ENCODE measurements at places on chromosomes 13 and 19. TPM values are rescaled to one million over a fixed set of nuclear protein-coding genes. Genes with fewer than 3 reads are reported as not detected.
A peak's percentile ranks its signal among the peaks of the same experiment; 100 is the strongest.

- no peak overlapping the region for H3K27ac ChIP-seq
- H3K27me3 ChIP-seq, result no peaks in the 10 kb centered on the region
- H3K4me1 ChIP-seq, result peaks cover 5% of the 10 kb centered on the region
- H3K4me3 ChIP-seq, result no peak overlapping the region
Measured at GRCh38 chr19:32067685-32068084, 277.7 kb upstream of the ZNF507 start.

GRCh38 chr13:51895906-51896888 is 34.4 kb downstream of the CCDC70 start:
- peaks cover 12% of the 10 kb centered on the region for H3K4me1 ChIP-seq
- no peak overlapping the region for H3K4me3 ChIP-seq
- H3K36me3 ChIP-seq, result no peaks in the 10 kb centered on the region
- peak; percentile 74 for DNase-seq

DNA sequence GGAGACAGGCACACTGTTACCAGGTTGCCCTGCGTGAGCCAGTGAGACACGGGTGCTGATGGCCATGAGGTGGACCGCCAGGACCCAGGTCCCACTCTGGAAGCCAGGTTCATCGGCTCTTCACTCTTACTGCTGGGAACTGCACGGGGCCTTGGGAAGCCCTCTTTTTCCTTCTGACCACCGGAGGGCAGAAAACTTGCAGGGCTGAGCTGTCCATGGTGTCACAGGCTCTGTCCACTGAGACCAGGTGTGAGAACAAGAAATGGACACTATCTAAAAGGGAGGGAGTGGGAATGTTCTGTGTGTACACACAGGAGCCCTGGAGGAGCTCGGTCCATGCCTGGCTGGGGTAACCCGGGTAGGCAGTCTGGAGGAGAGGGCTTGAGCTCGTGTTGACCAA is 93.4 kb downstream of the UQCRFS1 start:
- peak; percentile 53 for DNase-seq
- H3K27ac ChIP-seq, result no peak overlapping the region
- H3K4me3 ChIP-seq, result no peak overlapping the region
- no peaks in the 10 kb centered on the region for H3K27me3 ChIP-seq
- no peaks in the 10 kb centered on the region for H3K4me1 ChIP-seq
- H3K36me3 ChIP-seq, result no peaks in the 10 kb centered on the region

DNA sequence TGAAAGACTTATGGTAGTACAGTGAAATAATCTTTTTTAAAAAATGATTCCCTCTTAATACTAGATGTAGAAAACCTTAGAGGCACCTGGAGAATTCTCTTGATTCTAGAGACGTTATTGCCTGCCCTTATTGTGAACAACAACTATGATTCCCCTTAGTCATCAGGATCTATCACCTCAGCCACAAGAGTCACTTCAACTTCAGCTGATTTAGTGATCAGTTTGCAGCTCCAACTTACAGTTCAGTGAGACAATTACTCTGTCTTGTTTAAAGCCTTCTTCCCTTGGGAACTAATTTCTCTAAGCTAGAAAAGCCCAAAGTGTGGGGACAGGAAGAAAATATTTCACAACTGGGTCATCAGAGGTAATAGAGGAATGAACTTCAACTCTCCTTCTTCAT is 254.3 kb upstream of the SLITRK1 start:
- DNase-seq, result no peak
- H3K4me3 ChIP-seq, result no peak overlapping the region
- no peaks in the 10 kb centered on the region for H3K36me3 ChIP-seq
- H3K4me1 ChIP-seq, result peaks cover 9% of the 10 kb centered on the region
- no peaks in the 10 kb centered on the region for H3K27me3 ChIP-seq

DNA sequence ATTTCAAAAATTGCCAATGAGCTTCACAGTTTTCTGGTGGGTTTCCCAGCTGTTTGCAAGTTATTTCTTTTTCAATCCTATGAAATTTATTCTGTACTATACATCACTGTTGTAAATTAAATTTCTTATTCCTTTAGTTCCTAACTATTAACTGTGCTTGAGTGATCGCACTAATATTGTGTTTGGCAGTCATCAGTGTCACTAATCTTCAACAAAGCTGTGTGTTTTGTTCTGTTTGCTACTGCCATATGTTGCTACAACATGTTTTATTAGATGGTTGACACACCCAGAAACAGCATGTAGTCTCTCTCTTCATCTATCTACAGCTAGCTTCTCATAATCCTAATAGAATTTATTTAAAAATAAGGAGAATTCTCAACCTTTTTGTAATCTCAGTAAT is 453.6 kb upstream of the PRR20A start:
- H3K27me3 ChIP-seq, result no peaks in the 10 kb centered on the region
- H3K27ac ChIP-seq, result no peak overlapping the region
- H3K4me1 ChIP-seq, result no peaks in the 10 kb centered on the region
- no peaks in the 10 kb centered on the region for H3K36me3 ChIP-seq
- H3K4me3 ChIP-seq, result no peak overlapping the region

DNA sequence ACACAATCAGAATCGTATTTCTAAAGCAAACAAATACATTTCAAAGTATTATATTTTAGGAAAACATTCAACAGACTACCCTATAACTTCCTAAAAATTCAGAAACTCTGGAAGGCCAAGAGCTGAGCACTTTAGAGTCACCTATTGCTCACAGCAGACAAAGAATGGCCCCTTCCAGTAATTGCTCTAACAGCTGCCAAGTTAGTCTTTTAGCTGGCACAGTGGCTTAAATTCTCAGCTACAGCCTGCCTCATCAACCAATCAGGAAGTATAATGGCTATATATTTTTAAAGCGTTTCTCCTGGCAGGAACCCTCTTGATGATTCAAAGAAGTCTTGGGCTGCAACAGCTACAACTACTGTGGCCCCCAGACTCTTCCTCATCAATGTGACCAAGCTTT is 14.9 kb upstream of the SLITRK5 start:
- H3K4me3 ChIP-seq, result no peak overlapping the region
- H3K36me3 ChIP-seq, result no peaks in the 10 kb centered on the region
- no peak overlapping the region for H3K27ac ChIP-seq
- H3K4me1 ChIP-seq, result no peaks in the 10 kb centered on the region
- no peaks in the 10 kb centered on the region for H3K27me3 ChIP-seq
- DNase-seq, result peak; percentile 20

DNA sequence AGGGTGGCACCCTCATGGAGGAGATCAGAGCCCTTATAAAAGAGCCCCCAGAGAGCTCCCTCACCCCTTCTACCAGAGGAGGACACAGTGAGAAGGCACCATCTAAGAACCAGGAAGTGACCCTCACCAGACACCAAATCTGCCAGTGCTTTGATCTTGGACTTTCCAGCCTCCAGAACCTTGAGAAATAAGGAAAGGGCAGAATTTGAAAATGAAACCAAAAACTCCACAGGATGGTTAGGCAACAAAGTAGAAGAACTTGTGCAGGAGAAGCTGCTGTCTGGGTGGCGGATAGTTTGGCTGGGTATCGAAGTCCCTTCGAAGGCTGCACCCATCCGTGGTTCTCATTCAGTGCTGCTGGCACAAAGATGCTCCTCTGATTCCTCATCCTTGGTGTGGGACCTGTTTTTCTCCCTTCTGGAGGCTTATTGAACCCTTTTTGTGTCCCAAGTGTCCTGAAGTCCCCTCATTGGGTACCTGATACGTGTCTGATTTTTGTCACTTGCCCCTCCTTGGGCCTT is 130.8 kb downstream of the KDM4B start:
- H3K27me3 ChIP-seq, result no peaks in the 10 kb centered on the region
- no peak overlapping the region for H3K4me3 ChIP-seq
- peaks cover 9% of the 10 kb centered on the region for H3K4me1 ChIP-seq
- peaks cover 7% of the 10 kb centered on the region for H3K36me3 ChIP-seq
- no peak overlapping the region for H3K27ac ChIP-seq

DNA sequence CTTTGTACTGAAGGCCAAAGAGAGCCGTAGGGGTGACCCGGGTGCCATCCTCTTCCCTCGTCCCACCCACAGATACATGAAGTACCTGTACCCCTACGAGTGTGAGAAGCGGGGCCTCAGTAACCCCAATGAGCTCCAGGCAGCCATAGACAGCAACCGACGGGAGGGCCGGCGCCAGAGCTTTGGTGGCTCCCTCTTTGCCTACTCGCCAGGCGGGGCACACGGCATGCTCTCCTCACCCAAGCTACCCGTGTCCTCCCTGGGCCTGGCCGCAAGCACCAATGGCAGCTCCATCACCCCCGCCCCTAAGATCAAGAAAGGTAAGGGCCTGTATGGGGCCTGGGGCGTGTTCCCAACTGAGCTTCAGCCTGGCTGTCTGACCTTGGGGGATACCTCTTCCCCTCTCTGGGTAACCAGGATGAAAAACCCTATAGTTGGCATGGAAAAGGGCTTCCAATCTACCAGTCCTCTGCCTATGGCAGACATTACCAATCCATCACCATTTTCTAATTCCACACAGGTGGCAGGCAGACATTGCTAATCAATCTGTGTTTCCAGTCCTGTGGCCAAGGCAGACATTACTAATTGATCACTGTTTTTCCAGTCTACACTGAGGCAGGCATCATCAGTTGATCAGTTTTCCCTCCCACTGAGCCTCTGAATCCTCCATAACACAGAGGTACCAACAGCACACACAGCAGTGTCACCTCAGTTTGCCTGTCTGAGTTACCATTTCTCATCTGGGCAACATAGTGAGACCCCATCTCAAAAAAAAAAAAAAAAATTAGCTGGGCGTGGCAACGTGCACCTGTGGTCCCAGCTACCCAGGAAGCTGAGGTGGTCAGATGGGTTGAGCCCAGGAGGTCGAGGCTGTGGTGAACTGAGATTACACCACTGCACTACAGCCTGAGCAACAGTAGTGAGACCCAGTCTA is 19.1 kb upstream of the WDR18 start:
- no peaks in the 10 kb centered on the region for H3K4me1 ChIP-seq
- H3K36me3 ChIP-seq, result peaks cover 25% of the 10 kb centered on the region
- DNase-seq, result no peak

DNA sequence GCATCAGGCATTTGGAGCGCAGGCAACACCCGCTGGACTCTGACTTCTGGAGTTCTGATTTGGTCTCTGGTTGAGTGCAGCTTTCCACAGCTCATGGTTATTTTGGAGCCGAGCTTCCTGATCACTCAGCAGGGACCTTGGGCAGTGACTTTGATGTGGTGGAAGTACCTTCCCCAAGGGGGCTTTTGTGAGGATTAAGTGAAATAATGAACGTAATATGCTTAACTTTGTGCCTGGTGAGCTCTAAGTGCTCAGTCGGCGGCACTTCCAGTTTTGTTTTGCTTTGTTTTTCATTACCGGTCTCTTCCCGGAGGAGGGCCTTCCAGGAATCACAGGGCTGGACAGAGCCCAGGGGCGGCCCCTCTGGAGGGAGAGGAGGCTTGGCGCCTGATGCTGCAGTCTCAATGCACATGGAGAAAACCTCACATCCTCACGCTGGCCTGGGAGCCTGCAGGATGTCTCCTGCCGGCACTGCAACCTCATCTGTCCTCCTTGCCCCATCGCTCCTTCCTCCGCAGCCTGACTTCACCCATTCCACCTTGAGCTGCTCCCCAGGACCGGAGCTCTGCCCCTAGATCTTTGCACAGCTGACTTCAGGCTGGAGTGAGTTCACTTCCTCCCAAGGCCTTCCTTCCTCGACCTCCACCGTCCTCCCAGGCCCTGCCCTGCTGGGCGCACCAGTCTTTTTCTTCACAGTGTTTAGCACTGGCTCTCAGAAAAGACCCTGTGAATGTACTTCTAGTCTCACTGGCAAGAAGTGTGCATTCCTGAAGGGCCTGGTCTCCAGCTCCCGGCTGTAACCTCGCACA is 1.5 kb downstream of the PLEKHF1 start:
- peaks cover 13% of the 10 kb centered on the region for H3K4me1 ChIP-seq
- H3K36me3 ChIP-seq, result no peaks in the 10 kb centered on the region
- H3K4me3 ChIP-seq, result peak overlapping the region; percentile 67
- DNase-seq, result peak; percentile 79
- peaks cover 64% of the 10 kb centered on the region for H3K27me3 ChIP-seq

DNA sequence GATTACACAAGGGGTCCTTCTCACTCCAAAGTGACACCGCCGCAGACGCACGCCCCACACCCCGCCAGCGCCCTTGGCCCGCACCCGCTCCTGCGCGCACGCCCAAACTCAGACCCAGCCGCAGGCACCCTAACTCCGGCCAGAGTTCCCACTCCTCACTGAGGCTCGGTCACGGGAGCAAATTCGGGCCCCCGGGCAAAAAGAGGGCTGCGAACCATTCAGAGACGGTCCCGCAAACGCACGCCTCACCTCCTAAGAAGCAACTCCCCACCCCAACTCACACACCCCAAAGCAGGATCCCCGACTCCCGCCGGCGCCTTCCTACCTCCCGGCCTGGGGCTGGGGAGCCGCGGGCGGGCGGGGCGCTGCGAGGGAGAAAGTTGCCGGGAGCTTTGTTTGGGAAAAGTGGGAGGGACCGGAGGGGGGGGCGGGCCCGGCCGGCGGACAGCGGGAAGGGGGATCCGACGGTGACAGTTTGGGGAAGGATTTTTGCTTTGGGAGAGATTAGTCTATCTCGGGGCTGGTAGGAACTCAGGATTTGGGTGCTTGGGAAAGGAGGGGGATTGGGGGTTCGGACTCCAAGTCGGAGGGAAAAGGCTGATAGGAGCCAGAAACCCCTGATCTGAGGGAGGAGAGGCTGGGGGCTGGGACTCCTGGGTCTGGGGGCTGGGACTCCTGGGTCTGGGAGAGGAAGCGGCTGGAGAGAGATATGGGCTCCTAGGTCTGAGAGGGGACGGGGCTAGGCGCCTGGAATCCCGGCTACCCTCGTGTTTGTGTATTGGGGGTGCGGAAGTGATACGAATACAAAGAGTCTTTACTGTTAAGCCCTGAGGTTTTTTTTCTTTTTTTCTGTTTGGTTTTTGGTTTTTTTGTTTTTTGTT is at the start of gene TEAD2:
Gene TEAD2, minus strand, starts transcription at position 369 of the 881 bp plus-strand sequence. CDS start 2,341 bp downstream, outside the sequence.
- H3K4me1 ChIP-seq, result peaks cover 16% of the 10 kb centered on the region
- peak within 1 kb of the TSS; percentile 94 for H3K27ac ChIP-seq
- peak within 1 kb of the TSS; percentile 76 for H3K4me3 ChIP-seq
- H3K36me3 ChIP-seq, result peaks cover 6% of the 10 kb centered on the region
- DNase-seq, result peak; percentile 90

GRCh38 chr13:26060357-26060756 is 8.5 kb upstream of the SHISA2 start:
- no peak overlapping the region for H3K4me3 ChIP-seq
- H3K36me3 ChIP-seq, result no peaks in the 10 kb centered on the region
- H3K4me1 ChIP-seq, result peaks cover 36% of the 10 kb centered on the region
- H3K27ac ChIP-seq, result no peak overlapping the region
- H3K27me3 ChIP-seq, result no peaks in the 10 kb centered on the region

ACER1 gene
- total RNA-seq, result not detected

ZNF414 gene
- 8.9 TPM for total RNA-seq

TMEM259 gene
- 31.7 TPM for total RNA-seq

SIGLEC14 gene
- total RNA-seq, result not detected

MRPL54 gene
- total RNA-seq, result 15.1 TPM

SRRM5 gene
- 0.25 TPM for total RNA-seq
